ENCODE measurements at places on chromosomes 6 and 20.
A peak's percentile ranks its signal among the peaks of the same experiment; 100 is the strongest.

DNA sequence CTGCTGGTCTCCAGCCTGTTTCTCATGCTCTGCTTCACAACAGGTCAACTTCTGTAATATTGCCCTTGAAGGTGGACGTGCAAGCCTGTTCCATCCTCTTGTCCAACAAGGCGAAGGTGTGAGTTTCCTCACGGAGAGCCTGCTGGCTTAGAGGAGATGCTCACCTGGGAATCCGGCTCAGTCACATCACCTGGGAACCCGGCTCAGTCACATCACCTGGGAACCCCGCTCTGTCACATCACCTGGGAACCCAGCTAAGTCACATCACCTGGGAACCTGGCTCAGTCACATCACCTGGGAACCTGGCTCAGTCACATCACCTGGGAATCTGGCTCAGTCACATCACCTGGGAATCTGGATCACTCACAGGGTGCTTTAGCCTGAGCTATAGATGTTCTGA, 230.1 kb downstream of the ERMARD start:
- DNase-seq, result no peak

DNA sequence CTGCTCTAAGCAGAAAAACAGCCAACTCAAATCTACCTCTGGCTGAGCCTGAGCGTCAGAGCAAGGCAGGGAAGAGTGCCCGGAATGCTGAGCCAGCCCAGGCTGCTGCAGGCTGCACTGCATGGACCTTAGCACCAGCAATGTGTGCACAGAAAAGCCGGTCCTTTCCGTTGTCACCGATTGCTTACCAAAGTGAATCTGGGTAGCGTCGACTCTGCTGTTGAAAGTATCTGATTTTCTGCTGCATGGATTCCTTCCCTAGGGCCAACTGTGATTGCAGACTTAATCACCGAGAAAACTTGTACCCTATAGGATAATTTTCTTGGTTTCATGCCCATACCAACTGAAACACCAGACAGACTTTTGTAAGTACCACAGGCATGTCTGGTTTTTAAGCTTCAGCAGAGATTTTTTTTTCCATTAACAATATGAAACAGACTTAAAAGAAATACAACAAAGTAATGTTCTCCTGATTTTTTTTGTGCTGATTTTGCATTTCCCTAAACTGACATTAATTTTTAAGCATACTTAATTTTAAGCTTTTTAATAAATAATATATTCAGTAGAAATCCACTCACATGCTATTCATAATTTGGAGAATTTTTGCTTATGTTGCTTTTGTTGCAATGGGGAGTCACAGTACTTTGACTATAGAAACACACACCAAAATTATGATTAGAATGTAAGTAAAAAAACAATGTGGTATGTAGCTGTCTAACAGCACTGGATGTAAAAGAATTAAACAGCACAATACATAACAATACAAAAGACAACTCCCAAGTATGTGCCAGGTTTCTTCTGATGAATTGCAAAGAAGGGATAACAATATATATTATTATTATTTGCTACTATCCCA, 218.0 kb downstream of the THBS2 start:
- no peak for DNase-seq

DNA sequence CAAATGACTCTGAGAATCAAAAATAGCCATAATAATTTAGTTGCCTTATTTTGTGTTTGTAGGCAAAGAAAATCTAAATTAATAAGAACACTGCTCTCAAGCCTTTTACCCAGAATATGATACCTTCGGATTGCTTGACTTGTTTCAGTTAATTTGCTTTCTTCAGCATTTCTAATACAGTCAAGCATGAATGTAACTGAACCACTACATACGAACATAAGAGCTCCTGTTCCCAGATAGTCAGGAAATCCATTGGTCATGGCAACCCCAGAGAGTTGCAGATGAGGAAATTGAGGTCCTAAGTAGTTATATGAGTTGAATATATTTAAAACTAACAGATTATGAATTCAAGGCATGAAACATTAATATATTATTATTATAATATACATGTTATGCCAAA, 2.9 kb downstream of the FRK start:
- DNase-seq, result no peak

DNA sequence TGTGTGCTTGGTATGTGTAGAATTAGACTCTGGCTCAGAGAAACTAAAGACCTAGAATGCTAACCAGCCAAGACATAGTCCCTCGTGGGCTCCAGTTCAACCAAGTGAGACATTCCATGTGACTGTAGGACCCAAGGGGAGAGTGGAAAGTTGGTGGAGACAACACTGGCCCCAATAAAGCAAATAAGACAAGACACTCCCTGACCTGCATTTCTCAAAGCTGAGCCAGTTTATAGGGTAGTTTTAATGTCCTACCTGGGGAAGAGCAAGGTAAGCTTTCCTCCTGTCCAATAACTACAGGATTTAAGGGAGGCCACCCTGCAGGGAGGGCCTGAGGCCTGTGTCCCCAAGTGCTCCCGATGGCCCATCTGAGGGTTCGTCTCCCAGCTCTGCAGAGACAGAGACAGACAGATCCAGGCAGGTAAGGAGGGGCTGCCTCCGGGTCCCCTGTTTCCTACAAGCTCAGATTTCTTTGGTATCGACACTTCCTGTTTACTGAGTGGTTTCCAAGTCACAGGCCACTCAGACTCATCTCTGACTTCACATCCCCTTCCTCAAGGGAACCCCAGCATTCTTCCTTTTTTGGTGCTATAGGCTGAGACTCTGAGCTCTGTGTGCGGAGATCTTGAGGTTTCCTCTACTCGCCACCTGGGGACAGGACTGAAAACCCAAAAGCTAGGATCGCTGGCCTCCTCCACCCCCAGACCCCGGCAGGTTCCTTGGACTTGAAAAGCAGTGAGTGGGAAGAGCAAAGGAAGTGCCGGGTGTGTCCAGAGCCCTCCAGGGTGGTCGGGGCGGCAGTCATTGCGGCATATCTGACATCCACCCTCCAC, 92.4 kb downstream of the PRND start:
- peak; percentile 94 for DNase-seq

GRCh38 chr20:15618912-15619311, 954.3 kb downstream of the KIF16B start:
- no peak for DNase-seq

DNA sequence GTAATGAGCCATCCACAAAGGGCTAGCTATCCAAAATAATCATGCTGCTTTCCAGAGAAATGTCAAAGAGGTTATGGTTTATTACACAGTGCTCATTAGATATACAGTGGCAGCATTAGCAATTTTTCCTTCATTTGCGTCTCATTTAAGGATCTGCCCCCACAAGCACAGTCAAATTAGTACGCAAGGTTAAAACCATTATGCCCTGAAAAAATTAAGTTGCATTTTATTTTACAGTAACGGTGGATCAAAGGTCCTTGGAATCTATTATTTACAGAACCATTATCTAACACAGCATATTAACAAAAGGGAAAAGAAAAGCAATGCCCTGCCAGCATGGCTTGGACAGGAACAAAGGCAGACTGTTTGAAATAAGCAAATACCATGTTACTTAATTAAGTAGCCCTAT, 144.8 kb downstream of the PDSS2 start:
- DNase-seq, result no peak

- DNase-seq, result no peak
These were observed 189.8 kb upstream of the GRIK2 start for GRCh38 chr6:101203664-101204063.

- no peak for DNase-seq
These were observed 11.5 kb downstream of the CALHM6 start for GRCh38 chr6:116472706-116473105.

- peak; percentile 47 for DNase-seq
These were observed 3.3 kb downstream of the PLN start for GRCh38 chr6:118551063-118552053.

DNA sequence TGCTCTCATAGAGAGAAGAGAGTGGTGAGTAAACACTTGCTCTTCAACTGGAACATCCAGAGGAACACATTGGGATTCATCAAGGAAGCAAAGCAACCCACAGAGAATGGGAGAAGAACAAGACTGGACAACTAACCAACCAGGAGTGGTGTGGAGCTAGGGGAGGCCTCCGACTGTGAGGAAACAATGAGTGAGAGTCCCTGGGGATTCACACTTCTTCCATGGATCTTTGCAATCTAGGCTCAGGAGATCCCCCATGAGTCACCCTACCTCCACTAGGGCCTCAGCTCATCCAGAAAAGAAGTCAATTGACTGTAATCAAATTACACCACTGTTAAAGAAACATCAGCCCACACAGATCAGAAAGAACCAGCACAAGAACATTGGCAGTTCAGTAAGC, 42.3 kb upstream of the CLVS2 start:
- no peak for DNase-seq

- peak; percentile 66 for DNase-seq
These were observed 85.4 kb upstream of the MYLIP start for GRCh38 chr6:16043171-16044135.

- no peak for DNase-seq
These were observed 116.6 kb downstream of the QRSL1 start for GRCh38 chr6:106745824-106746582.

DNA sequence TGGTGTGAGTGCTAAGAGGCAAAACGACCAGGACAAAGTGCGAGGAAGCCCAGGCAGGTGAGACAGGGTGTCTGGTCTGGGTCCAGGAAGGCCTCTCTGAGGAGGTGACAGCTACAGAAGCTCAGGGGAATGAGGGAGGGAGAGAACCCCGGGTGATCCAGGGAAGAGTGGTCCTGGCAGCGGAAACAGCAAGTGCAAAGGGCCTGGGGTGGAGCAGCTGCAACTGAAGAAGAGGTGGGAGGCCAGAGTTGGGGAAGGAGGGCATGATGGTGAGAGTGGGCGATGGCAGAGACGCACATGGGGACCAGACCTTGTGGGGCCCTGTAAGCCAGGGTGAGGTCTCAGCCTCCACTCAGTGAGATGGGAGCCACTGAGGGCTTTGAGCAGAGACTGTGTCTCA, 45.8 kb downstream of the DLGAP4 start:
- DNase-seq, result no peak

DNA sequence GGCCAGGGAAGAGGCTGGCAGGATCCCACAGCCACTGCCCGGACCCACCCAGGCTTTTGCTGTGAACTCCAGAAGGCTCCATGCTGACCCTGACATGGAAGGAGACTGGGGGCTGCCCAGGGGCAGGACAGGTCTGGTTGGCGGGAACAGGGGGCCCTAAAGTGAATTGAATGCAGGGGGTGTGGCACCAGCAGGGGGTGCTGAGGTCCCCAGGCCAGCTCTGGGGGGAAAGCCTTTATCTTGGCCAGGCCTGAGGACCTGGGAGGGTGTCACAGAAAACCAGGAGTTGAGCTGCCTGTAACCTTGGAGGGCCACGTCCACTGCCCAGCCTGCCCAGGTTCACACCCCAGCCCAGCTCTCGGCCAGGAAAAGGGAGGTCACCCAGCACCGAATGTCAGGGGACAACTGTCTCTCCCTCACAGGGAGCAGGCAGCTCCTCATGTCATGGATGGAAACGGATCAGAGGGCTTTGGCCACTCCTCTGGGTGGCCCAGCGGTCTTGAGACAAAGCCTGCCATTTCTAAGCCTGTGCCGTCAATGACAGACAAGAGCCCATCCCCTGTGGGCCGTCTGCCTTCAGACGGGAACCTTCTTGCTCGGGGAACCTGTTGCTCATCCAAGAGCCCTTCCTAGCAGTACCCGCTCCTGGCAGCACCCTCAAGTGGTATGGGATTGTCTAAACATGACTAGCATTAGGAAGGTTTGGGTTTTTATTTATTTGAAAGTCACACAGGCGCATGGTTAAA, 2.9 kb upstream of the YTHDF1 start:
- DNase-seq, result no peak

GRCh38 chr6:150598858-150599198, 857 bp upstream of the PLEKHG1 start:
- no peak for DNase-seq

- no peak for DNase-seq
These were observed 227.1 kb upstream of the DEFB112 start for GRCh38 chr6:50276771-50277261.

- DNase-seq, result no peak
These were observed 254.4 kb downstream of the RIMS1 start for GRCh38 chr6:72140795-72141194.

GRCh38 chr6:42443312-42444060, 8.2 kb downstream of the TRERF1 start:
- DNase-seq, result no peak

DNA sequence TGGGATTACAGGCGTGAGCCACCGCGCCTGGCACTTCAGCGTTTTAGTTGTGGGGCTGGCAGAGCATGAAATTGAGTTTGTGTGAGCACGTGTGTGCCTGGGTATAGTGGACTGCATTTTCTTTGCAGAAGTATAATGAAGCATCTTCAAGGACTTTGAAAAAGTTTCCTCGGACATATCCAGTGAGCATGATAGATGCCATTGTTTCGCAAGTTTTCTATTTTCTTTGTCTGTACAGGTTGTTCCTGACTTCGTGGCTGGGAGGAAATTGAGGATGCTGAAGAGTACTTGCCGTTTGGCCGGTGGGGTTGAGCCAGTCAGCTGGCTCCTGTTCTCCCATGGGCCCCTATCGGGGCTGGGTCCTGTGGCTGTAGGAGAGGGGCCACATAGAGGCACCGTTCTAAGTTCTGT, 55.9 kb downstream of the RREB1 start:
- DNase-seq, result no peak

- DNase-seq, result no peak
These were observed 108.6 kb upstream of the CITED2 start for GRCh38 chr6:139483079-139483478.

DNA sequence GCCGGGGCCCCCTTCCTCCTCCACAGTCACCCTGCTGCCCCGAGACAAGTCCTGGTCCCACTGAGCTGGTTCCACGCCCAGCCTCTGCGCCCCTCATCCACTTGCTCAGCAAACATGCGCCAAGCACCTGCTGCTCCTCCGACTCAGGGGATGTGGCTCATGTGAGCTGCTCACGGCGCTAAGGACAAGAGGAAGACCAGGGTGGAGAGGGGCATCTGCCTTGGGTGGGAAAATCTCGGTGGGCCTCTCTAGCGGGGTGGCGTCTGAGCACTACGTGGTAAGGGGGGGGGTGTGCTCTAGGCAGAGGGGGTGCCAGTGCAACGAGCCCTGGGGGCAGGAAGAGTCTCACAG, 4.5 kb downstream of the LAMA5 start:
- no peak for DNase-seq

DNA sequence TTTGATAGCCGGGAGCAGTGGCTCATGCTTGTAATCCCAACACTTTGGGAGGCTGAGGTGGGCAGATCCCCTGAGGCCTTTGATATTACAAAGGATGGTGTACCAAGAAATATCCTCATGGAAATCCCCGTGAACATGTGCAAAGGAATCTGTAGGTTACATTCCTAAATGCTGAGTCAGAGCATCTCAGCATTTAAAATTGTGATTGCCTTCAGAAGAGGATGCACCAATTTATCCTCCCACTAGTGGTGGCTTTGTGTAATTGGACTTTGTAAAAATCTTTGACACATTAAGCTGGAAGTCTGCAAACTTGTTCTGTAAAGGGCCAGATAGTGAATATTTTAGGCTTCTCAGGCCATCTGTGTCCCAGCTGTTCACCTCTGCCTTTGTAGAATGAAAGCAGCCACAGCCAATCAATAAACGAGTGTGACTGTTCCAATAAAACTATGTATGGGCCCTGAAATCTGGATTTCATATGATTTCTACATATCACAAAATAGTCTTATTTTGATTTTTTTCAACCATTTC, 11.8 kb downstream of the TMEM14B start:
- DNase-seq, result peak; percentile 49

All from GM12865 (cell line).